ENCODE measurements at places on chromosomes 11 and 22.

DNA sequence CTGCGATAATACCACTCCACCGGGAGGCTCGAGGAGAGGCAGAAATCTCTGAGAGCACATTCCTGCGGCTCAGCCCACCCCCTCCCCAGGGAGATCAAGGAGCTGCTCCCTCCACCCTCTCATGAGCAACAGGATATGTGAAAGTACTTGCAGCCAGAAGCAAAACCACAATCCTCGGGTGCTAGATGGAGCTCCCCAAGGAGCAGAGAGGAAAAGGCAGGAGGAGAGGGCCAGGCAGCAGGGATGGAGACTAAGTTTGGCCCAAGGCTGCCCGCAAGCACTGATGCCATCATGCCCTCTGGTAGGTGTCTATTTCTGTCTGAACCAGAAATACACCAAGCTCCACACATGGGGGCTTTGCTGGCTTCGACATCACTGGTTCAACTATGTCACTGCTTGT is 22.3 kb downstream of the VPS37C start:
- DNase-seq = no peak

GRCh38 chr11:19162951-19163505 is 38.8 kb downstream of the CSRP3 start:
- DNase-seq = no peak

DNA sequence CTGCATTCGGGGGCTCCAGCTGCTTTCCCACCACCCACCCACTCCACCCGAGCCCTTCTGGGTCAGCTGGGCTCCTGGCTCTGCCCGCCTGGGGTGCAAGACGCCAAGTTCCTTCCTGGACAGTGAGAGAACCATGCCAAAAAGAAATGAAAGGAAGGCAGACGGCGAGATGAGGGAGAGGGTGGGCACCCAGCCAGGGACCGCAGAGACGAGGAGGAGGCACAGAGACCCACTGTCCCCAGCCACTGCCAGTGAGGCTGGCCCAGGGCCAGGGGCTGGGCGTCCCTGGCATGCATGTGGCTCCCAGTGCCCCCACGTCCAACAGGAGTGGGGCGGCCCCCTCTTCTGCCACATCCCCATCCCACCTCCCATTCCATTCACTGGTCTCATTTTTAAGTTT is 10.8 kb upstream of the CD81 start:
- no peak for DNase-seq

- no peak for DNase-seq
Measured at GRCh38 chr11:78834886-78835285, 260.2 kb upstream of the NARS2 start.

DNA sequence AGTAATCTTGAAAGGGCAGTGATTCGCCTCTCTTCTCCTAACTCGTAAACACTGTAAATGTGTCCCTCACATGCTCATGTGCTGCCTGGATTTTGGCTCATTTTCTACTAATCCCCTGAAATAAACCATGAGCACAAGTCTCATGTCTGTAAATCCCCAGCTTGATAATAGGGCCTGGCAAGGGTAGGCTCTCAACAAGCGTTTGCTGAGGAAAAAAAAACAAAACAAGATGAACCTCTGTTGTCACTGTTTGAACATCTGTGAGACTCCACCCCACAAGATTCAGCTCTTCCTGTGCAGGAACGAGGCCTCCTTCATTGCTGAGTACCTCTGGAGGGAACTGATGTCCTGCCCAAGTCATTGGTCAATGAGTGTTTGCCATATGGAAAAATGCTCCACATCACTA is 4.5 kb upstream of the CYB5R2 start:
- DNase-seq = no peak

- DNase-seq = no peak
Measured at GRCh38 chr11:36719358-36720107, 121.5 kb upstream of the RAG2 start.

DNA sequence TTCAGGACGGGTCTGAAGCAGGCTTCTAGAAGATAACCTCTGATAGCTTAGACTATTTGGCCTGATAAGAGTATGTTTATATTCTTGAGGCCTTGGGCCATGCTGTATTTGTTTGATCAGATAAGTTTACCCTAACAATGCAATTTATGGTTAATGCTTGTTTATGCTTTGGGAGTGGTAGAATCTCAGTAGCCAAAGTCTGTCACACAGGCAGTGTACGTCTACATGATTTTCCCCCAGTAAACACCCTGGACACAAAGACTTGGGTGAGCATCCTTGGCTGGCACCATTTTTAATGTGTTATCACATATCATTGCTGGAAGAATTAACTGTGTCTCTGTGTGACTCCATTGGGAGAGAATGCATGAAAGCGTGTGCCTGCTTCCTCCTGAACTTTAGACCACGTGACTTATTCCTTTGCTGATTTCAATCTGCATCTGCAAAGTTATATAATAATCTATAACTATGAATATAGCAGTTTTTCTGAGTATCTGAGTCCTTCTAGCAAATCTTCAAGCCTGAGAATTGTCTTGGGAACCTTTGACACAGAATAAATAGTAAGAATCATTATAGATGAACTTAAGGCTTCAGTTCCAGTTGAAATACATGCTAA is 172.4 kb downstream of the CASP12 start:
- DNase-seq = no peak

- DNase-seq = no peak
Measured at GRCh38 chr22:30000566-30000965, 79.7 kb upstream of the HORMAD2 start.

DNA sequence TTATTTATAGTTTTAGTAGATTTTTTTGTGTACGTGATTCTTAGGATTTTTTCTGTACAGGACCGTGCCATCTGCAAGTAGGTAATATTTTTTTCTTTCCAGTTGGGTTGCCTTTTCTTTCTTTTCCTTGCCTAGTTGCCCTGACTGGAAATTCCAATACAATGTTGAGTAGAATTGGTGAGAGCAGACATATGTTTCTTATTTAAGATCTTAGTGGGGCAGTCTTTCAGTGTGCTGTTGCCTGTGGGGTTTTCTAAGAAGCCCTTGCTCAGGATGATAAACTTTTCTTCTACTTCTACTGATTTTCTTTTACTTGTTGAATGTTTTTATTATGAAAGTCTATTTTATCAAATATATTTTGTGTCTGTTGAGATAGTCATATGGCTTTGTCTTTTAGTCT is 33.0 kb downstream of the ATXN10 start:
- no peak for DNase-seq

DNA sequence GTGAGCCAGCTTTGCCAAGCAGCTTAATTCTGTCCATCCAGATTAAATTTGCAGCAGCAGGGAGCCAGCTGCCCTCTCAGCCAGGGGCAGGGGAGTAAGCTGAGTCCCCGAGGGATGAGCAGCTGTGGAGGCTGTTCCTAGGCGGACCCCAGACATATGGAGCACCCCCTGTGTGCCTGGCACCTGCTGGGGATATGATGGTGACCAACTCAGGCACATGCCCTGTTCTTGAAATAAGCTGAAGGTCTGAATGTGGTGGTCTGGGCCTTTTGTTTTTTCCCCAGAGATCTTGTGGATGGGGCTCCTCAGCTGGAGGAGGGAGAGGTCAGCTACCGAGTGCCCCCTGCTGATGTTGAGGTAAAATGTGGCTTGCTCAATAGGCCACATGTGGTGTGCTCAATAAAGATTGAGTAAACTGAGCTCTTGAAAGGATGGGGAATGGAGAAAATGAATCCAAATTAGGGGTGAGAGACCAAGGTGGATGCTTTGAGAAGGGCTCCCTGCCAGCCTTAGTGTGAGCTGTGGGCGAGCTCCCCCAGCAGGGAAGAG is 103.3 kb upstream of the NNMT start:
- DNase-seq = no peak

GRCh38 chr11:71240865-71241691 is 11.3 kb downstream of the SHANK2 start:
- DNase-seq = no peak

DNA sequence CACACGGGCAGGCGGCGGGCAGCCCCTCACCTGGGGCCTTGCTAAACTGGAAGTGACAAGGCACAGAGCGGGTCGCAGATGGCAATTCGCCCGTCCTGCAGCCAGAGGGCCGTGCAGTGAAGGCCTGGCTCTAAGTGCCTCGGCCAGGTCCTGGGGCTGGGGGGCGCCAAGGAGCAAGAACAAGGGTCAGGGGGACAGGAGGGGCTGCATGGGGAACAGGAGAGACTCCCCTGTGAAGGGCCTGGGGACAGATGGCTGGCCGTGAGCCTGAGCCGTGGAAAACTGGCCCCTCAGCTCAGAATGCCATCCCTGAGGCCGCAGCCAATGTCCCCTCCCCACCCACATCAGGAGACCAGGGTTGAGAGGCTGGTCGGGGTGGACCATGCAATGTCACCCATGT is 60.0 kb downstream of the RTL6 start:
- no peak for DNase-seq
